ENCODE measurements at places on chromosomes 6 and 20. TPM values are rescaled to one million over a fixed set of nuclear protein-coding genes. Genes with fewer than 3 reads are reported as not detected.
A peak's percentile ranks its signal among the peaks of the same experiment; 100 is the strongest.

Gene VARS2
- 39.4 TPM for total RNA-seq

Gene STK38
- 26.1 TPM for total RNA-seq

Gene KCNQ5
- total RNA-seq: 10.1 TPM

Gene NHLRC1
- 0.88 TPM for total RNA-seq

Gene OLIG3
- total RNA-seq: not detected

Gene CLVS2
- not detected for total RNA-seq

Gene TAGAP
- 129 TPM for total RNA-seq

Gene CGA
- total RNA-seq: not detected

Gene SEC63
- 64.4 TPM for total RNA-seq

DNA sequence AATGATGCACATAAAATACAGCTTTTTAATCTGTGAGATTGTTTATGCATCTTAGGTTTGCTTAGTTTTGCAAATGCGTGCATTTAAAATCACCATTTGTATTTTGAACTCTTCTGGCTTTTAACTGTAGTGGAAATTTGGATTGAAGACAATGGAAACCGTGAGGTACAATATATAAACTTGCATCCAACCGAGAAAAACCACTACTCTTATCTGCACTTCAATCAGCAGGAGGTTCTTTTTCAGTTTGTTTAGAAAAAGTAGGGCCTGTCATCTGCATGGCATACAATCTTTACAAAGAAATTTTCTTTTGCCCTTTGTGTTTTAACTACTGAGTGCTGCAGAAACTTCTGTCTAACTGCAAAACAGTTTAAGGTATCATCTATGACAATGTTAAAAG is 132.8 kb downstream of the LAMA2 start:
- no peak for DNase-seq

DNA sequence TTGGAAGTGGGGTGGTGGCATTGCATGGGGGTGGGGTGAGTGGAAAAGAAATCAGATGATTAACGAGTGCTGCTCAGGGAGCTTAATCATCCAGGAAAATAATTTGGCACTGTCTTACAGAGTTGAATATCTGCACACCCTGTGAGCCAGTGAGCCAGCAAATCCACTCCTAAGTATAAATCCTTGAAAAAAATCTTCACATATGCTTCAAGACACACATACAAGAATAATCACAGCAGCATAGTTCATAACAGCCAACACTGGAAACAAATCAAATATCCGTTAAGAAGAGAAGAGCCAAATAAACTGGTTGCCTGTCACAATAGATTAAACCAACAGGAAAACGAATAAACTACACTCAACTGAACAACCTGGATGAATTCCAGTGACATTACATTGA is 62.8 kb downstream of the SAMD3 start:
- DNase-seq: no peak

GRCh38 chr20:21126581-21126870 is 644 bp downstream of the KIZ start:
- DNase-seq: no peak

DNA sequence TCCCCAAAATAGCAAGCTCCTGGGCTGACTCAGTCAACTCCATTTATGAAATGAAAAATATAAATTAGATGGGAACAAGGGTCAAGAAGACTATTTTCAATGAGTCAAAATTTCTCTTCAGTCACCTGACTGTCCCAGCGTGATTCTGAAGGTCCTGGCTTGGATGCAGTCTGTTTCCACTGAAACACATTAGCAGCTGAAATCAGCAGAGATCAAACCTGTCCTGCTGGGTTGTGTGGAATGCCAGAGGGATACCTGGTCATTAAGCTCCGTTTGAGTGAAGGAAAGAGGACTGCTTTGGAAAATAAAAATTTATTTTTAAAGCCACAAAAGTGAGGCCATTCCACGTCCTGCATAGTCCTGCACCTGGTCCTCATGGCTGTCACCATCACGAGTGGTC is 37.4 kb downstream of the PXDC1 start:
- no peak for DNase-seq

DNA sequence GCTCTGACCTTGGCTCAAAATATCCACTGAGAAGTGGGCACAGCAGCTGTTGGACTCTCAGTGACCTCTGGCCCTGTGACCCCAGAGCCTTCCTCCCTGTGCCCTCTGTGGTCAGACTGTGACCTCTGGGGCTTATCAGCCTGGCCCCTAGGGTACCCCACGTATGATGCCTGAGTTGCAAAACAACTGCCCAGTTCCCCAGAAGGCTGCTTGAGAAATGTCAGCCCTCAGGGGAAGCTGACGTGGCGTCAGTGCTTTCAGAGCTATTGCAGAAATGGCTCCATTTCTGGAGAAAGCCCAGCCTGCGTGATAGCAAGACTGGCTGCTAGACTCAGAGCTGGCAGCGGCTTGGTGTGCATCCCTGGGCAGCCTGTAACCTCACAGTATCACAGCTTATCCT is 31.5 kb upstream of the TGM2 start:
- DNase-seq: peak; percentile 23

DNA sequence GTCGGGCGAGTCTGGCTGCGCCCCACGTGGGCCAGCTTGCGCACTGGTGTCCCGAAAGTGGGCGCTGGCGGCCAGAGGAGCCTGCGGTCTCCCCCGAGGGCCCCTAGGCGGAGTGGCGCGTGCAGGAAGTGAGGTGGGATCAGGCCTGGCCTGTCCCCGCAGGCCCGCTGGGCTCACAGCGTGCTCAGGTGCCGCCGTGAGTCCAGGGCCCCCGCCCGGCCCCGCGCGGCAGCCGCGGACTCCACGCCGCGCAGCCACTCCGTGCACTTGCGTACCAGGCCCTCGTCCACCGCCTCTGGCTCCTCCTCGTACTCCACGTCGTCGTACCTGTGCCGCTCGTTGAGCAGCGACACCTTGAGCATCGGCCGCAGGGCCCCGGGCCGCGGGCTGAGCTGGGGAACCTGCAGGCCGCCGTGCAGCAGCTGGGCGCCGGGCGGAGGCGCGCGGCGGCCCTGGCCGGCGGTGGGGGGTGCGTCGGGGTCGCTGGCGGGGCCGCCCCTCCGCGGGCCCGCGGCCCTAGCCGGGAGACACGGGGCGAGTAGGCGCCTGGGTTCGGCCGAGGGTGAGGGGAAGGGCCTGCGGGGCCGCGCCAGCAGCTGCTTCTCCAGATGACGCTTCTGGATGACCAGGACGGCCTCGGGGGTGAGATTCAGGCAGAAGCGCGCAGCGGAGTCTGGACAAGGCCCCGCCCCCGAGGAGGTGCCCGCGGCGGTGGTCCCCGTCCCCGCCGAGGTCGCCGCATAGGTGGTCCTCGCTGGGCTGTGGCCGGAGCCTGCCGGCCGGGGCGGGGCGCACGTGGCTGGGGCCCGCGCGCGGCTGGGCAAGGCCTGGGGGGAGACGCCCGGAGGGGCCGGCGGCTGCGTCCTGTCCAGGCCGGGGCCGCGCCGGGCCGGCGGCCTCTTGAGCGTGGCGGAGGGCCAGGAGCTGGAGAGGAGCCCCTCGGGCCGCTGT is 835 bp downstream of the PRR18 start:
- DNase-seq: peak; percentile 32

GRCh38 chr6:3372184-3372846 is 84.5 kb downstream of the SLC22A23 start:
- DNase-seq: no peak

GRCh38 chr6:75882734-75883133 is 133.7 kb downstream of the MYO6 start:
- no peak for DNase-seq

- no peak for DNase-seq
Measured at GRCh38 chr6:39997101-39997635, 62.9 kb upstream of the MOCS1 start.

- DNase-seq: no peak
Measured at GRCh38 chr6:167296902-167297301, 5.8 kb downstream of the UNC93A start.

GRCh38 chr20:63955281-63955826 is 862 bp downstream of the UCKL1 start:
- DNase-seq: no peak

DNA sequence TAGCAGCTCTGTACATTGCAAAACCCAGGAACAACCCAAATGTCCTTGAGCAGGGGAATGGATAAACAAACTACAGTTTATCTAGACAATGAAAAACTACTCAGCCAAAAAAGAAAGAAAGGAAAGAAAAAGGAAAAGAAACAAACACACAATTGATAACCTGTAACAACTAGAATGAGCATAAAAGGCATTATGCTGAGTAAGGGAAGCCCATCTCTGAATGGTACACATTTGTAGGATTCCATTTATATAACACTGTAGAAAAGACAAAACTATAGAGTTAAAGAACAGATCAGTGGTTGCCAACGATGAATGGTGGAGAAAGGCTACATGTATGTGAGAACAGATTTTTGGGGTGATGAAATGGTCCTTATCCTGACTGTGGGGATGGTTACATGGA is 454.0 kb downstream of the PKHD1 start:
- no peak for DNase-seq

DNA sequence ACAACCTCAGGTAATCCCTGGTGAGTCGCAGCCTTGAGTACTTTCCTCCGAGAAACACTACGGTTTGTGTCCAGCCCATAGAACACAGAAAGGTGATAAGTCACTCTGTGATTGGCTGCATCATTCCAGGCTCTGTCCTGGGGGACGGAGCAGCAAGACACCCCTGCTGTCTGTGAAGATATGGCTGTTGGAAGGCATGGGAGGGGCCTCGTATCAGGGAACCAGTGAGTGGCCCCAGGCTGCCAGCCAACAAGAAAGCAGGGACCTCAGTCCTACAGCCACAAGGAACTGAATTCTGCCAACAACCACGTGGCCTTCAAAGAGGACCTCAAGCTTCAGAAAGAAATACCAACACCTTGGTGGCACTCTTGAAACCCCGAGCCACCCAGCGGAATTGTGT is 6.4 kb upstream of the EEF1A2 start:
- DNase-seq: no peak

DNA sequence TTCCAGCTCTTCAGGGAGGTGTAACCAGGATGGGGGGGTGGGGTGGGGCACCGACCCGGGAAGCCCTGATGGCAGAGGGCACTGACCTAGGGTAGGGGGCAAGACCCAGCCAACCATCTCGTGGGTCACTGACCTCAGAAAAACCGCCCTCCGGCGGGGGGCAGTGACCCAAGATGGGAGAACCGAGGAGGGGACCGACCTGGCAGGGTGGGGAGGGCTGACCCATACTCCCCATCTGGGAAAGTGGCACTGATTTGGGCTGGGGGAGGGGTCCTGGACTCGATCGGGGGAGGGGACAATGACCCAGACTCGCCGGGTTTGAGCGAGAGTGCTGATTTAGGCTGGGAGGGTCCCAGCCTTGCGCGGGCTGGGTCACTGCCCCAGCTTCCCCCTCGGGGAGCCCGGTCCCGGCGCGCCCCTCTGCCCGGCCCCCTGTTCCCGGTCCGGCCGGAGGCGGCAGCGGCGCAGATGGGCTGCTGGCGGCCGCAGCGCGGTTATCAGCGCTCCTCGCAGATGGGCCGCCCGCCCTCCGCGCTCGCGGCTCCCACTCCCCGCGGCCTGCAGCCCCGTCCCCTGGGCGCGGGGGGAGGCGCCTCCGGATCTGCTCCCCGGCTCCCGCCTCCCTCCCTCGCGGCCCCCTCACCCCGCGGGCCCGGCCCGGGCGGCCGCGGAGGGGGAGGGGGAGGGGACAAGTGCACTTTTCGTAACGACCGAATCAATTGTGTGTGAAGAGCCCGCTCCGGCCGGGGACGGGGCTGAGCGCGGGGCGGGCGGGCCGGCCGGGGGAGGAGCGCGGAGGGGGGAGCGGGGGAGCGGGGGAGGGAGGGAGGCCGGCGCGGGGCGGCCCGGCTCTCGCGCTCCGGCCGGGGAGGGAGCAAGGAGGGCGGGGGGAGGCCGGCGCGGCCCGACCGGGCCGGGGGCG is 2.2 kb downstream of the NOL4L start:
- DNase-seq: peak; percentile 34

- no peak for DNase-seq
Measured at GRCh38 chr6:133921249-133921859, 31.7 kb upstream of the TBPL1 start.

- no peak for DNase-seq
Measured at GRCh38 chr6:168232989-168233874, 86.3 kb downstream of the DACT2 start.

DNA sequence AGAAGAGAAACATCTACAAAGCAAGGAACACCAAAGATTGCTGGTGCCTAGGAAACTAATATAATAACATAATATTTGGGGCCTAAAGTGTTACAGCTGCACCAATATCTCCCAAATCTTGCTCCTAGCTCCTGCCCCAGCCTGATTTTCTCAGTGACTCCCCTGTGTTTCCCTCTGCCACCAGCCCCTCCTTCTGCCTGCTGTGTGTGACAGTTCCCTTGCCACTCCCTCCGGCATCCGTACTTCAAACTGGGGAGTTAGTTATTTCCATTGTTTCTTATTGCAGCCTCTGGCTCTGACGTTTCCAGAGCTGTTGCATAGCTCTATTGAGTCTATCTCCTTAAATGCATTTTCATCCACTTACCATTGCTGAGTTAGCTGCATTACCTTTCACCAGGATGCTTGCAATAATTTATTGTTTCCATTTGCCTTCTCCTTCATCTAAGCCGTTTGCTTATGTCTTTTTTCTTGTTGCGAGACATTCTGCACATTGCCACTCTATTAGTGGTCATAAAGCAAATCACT is 43.1 kb downstream of the ESR1 start:
- no peak for DNase-seq

DNA sequence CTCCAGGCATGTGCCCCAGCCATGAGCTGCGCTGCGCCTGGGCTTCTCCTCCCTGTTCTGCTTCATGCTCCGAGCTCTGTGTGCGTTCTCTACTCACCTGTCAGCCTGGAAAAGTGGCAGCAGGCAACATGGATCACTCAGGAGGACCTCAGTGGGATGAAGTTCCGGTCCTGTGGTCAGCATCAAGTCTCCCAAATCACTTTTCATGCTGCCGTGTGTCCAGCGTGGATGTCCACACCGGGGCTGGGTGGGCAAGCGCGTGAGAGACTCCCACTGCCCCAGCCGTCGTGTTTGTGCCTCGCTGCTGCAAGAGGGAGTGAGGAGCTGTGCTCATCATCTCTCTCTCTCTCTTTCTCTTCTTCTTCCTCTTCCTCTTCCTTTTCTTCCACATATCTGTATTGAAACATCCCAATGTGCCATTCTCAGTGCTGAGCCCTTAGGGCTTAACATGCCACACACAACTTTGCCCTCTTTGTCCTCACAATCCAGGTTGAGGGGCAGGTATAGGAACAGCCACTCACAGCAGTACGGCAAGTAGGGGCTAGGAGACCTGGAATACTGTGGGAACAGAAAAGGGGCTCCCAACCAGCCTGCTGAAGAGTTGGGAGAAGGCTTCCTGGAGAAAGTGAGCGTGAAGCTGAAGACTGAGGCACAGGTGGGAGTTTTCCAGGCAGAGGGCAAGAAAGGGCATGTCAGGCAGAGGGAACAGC is 3.8 kb upstream of the PDYN start:
- DNase-seq: no peak

- DNase-seq: no peak
Measured at GRCh38 chr6:54173089-54173488, 61.8 kb downstream of the MLIP start.

DNA sequence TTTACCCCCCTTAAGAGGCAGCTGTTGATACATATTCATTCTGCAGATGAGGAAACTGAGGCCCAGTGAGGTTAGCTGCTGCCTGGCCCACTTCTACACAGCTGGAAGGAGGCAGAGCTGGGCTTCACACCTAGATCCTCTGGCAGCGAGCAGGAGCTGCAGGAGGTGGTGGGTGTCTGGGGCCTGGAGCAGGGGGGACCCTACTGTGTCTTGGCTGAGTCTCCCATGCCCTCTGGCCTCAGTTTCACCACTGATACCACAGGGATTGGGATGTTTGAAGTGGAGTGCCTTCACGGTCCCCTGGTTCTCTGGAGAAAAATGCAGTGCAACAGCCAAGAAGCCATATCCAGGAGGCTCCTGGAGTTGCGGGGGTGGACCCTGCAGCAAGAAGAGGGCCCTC is 8.2 kb upstream of the BPIFA2 start:
- no peak for DNase-seq

- no peak for DNase-seq
Measured at GRCh38 chr6:26071135-26071534, 16.1 kb upstream of the HFE start.

- DNase-seq: no peak
Measured at GRCh38 chr6:144063246-144063743, 32.1 kb downstream of the SF3B5 start.
